Activated T-helper 2 cell treated with anti-CD3 and anti-CD28 coated beads, Interferon-gamma antibody, Interleukin-2, Interleukin-4, amounts not matched to agents 10 μg/mL and 5 μg/mL and 100 μg/mL, durations not matched to agents 14 hours and 24 hours and 36 hours (primary cell): ENCODE measurements at places on chromosomes 16 and 17.

GRCh38 chr17:70879401-70879800 is 710.1 kb downstream of the KCNJ2 start:
- H3K36me3 ChIP-seq = no peaks in the 10 kb centered on the region
- no peaks in the 10 kb centered on the region for H3K4me1 ChIP-seq
- no peak overlapping the region for H3K4me3 ChIP-seq
- DNase-seq = no peak
- H3K27me3 ChIP-seq = no peaks in the 10 kb centered on the region

- no peak overlapping the region for H3K27ac ChIP-seq
- H3K4me1 ChIP-seq = peaks cover 12% of the 10 kb centered on the region
- no peak for DNase-seq
- no peaks in the 10 kb centered on the region for H3K36me3 ChIP-seq
- peaks cover 63% of the 10 kb centered on the region for H3K27me3 ChIP-seq
Observed at GRCh38 chr17:62718429-62718828, 89.7 kb downstream of the MARCHF10 start.

- no peak overlapping the region for H3K27ac ChIP-seq
- no peaks in the 10 kb centered on the region for H3K36me3 ChIP-seq
- no peaks in the 10 kb centered on the region for H3K27me3 ChIP-seq
- DNase-seq = no peak
Observed at GRCh38 chr16:87679593-87680271, 77.4 kb downstream of the JPH3 start.

DNA sequence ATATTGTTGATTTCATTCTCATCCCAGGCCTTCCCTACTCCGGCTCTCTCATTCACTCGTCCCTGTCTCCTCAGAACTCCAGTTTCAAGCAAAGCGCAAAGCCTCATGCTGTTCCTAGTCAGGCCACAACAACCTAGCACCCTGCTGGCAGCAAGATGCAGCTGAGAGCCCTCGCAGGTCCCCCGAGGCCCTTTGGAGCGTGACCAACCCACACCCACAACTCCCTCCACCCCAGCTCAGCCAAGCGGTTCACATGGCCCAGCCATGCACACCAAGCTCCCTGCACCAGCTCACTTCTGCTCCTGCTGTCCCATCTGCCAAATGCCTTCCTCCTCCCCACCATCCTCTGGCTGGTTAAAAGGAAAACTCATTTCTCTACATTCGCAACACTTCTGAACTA is 195.8 kb downstream of the IRX5 start:
- no peak for DNase-seq
- no peaks in the 10 kb centered on the region for H3K36me3 ChIP-seq
- H3K27ac ChIP-seq = no peak overlapping the region

GRCh38 chr17:51946311-51946710 is 212.2 kb downstream of the CA10 start:
- H3K27me3 ChIP-seq = no peaks in the 10 kb centered on the region
- H3K36me3 ChIP-seq = no peaks in the 10 kb centered on the region
- no peak overlapping the region for H3K4me3 ChIP-seq
- H3K27ac ChIP-seq = no peak overlapping the region
- DNase-seq = no peak
